ENCODE measurements at places on chromosomes 3 and 15.

GRCh38 chr3:117282566-117282965 lies 573.0 kb downstream of the TUSC7 start:
- DNase-seq = no peak

DNA sequence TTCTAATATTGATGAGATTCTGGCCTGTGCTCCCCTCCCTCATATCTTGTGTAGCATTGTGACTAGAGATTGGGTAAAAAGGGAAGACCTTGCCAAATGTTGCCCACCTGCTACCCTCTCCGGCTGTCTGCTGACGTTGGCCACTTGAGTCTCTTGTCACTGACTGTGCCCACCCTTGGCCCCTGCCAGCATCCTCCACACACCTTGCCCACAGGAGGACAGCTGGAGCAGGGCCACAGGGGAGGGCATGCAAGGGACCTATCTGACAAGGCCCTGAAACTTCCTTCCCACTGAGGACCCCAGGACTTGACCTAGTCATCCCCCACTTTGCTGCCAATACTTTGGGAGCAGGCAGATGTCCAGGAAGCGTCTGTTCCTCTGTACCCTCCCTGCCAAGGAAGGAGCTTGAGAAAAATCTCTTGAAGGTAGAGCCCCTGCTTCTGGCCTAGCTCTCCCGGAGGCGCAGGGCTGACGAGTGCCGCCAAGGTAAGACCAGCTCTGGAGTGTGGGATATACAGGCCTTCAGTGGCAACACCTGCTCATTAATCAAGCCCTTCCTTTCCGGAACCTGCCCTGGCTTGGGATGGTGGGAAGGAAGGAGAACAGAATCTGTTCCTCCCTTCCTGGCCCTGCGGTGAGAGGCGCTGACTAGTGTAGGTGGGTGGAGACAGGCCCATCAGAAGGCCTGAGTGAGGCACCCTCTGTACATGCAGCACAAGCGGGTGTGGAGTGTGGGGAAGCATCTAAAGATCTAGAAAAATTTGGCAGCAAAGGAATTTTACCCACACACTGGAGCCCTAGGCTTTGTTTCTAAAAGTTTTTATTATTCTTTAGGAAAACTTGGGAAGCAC lies 4.9 kb upstream of the PAK6 start:
- DNase-seq = no peak

DNA sequence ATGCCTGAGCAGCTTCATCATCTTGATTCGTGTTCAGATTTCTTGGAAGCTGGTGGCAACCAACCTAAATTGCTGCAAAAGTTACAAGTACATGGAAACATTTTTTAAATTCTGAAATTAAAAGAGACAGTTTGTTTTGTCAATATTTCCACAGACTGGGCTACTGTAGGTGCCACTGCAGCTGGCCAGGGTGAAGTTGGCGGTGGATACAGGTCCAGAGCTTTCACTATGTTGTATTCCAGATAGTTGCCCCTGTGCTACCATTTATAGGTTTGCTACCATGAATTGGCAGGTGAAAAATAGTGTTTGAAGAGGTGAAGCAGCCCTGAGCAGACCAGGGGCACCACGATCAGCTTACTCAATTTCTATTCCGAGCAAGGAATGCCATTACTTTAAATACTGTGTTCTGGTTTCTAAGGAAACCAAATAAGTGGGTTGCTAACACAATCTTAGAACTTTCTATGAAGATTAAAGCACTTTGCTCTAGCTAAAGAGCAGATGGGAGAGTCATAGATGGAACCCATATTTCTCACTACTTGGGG lies 21.2 kb upstream of the SHC4 start:
- no peak for DNase-seq

DNA sequence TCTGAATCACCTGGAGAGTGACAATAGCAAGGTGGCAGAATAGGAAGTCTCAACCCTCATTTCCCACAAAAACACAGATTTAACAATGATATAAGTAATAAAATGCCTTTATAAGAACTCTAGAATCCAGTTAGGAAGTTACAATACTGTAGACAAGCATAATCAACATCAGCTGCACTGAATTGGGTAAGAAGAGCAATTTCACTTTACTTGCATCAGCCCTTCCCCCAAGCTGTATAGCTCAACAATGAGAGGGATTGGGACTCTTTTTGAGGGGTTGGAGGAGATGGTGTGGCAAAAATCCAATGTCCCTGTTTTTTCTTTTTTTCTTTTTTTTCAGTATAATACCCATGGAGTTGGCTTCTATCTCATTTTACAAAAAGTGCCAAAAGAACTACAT lies 63.1 kb downstream of the SERP1 start:
- no peak for DNase-seq

DNA sequence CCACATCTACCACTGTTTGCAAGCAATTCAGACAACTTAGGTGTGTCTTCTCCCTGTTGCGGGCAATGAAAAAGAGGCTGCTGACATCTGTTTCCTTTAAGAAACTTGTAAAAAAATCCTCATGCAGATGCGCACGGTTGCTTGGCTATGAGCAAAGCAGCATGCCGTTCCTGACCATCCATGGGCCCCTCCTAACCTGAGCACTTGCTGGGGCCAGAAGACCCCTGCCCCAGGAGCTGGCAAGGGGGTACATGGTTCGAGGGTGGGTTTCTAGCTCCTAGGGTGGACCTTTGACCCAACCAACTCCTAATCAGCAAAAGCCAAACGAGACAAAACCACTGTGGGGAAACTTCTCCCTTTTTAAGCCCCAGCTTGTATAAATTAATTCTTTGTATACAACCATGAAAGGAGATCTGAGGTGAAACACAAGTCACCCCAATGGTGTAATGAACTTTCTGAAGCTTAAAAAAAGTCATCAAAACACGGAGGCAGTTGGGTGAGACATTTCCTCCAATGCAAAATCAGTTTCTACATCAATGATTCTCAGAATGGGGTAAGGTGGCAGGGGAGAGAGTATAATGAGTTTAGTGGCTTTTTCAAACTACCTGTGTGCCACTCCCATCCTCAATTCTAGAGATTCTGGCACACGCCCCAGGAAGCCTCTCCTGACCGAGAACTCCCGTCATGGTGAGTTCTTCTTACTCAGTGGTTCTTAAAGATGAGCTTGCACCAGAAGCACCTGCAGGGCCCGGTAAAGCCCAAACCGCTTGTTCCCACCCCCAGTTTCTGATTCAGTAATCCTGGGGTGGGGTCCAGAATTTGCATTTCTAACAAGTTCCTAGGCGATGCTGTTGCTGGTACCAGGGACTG lies 44.1 kb downstream of the CPN2 start:
- peak; percentile 28 for DNase-seq

- no peak for DNase-seq
Observed at GRCh38 chr3:7309641-7310102, 448.8 kb downstream of the GRM7 start.

DNA sequence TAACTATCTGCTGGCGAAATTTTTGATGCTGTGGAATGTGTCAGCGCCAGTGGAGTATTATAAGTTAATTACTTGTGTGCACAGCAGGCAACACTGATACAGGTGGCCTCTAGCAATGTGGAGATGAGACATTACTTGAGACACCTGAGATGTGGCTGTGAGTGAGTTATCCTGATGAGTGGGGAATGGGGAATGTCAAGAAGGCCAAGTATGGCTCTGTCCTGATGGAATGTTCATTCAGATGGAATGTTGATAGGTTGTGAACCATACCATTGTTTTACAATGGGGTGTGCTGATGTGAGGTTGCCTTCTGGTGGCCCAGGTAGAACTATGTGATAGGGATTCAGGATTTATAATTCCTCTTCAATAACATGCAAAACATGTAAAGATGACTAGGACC lies 404.8 kb downstream of the PTPRG start:
- DNase-seq = no peak

DNA sequence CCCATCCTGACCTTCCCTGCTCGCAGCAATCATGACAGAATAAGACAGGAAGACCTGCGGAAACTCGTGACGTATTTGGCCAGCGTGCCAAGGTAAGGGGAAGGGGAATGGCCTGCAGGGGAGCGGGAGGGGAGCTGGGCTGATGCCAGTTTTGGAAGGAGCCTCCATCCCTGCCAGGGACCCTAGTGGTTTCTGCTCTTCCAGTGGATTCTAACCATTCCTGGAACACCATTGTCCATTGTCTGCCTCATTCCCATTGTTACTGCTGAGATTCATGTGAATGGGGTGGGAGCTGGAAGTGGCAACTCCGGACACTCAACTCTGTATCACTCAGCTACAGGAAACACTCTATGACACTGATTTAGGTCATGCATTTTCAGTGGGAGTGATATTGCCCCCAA lies 242.9 kb upstream of the ROPN1 start:
- no peak for DNase-seq

DNA sequence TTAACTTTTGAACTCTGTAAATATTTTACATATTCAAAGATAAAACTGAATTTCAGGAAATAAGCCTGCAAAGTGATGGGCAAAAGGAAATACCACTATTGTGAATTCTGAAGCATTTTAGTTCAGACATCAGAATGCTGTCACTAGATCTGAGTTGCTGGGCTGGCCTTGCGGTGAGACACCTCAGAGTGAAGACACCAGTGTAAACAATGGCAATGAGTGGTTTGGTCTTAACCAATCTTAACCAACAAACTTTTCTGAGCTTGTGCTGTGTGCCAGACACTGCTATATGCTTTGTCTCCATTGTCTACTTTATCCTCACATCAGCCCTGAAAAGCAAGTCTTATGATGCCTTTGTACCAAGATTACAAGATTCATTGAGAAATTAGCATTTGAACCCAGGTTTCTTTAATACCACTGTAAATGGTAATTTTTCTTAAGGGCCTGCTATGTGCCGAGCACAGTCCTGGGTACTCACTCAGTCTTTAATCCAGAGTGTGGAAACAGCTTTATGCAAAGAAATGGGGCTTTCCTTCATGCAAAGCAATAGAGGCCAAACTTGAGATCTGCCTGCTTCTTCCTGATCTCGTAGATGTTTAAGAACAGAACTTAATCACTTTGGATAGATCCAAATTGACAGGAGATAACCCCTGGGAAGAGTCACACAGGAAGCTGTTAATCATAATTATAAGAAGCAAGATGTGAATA lies 55.0 kb downstream of the TMEM39A start:
- no peak for DNase-seq

- no peak for DNase-seq
Observed at GRCh38 chr3:59817511-59817910, 767.7 kb upstream of the CFAP20DC start.

DNA sequence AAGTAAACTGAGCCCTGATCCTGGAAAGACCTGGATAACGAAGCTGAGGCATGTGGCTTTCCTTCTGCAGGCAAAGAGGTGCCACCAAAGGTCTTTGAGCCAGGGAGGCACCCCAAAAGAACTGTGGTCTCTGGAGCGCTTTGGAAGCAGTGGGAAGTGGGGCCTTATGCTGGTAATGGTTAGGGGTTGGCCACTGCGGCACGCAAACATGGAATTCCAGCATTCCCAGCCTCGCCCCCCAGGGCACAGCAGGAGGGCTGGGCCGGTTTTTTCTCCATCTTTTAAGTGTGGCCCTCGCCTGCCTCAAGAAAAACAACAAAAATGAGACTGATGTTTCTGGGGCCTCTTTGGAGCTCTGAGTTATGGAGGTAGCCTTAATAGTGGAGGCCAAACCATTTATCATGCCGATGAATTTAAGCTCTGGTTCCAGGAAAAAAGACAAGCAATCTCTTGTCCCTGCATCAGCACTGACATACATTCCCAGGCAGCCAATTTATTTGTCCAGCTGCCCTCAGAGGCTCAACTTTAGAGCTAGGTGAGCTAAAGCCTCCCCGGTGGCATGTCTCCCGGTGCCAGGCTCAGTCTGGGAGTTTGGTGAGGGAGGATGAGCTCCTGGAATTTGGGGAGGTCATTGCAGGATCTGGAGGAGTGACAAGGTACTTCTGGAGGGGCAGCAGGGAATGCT lies 109.0 kb downstream of the TLE3 start:
- DNase-seq = no peak
